ENCODE measurements at places on chromosomes 1 and 21.
A peak's percentile ranks its signal among the peaks of the same experiment; 100 is the strongest.

DNA sequence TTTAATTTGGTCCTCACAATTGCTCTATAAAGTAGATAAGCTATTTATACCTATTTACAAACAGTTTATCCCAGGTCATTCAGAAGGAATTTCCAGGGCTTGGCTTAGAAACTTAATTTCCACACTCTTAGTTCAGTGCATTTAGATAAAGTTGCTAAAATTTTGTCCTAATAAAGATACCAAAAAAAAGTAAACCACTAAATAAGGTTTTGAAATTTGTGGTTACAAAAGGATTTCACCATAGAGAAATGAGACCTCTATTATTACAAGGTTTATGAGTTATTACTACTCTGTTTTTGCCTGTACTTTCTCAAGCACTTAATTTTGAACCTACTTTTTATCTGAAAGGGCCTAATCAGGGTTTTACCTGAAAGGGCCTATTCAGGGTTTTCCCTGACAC, 22.4 kb downstream of the PTPN22 start:
- DNase-seq, result no peak

- DNase-seq, result no peak
Observed at GRCh38 chr1:178011465-178011828, 41.6 kb upstream of the SEC16B start.

GRCh38 chr1:223748773-223749733, 36.7 kb downstream of the CAPN2 start:
- DNase-seq, result peak; percentile 48

DNA sequence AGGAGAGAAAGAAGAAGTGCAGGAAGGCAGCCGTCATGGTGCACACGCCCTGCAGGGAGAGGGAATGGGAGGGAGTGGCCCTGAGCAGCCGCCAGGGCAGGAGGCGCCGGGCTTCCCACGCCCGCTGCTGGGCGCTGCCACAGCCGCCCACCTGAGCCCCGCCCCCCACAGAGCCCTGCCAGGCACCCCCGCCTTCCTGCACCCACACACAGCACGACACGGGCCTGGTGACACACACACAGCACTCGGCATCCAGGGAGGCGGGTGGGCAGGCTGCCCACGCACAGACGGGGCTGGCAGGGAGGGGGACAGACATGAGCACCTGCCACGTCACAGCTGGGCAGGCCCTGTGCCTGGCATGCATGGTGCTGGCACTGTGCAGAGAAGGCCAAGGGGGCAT, 27.5 kb downstream of the ADGRB2 start:
- peak; percentile 65 for DNase-seq

DNA sequence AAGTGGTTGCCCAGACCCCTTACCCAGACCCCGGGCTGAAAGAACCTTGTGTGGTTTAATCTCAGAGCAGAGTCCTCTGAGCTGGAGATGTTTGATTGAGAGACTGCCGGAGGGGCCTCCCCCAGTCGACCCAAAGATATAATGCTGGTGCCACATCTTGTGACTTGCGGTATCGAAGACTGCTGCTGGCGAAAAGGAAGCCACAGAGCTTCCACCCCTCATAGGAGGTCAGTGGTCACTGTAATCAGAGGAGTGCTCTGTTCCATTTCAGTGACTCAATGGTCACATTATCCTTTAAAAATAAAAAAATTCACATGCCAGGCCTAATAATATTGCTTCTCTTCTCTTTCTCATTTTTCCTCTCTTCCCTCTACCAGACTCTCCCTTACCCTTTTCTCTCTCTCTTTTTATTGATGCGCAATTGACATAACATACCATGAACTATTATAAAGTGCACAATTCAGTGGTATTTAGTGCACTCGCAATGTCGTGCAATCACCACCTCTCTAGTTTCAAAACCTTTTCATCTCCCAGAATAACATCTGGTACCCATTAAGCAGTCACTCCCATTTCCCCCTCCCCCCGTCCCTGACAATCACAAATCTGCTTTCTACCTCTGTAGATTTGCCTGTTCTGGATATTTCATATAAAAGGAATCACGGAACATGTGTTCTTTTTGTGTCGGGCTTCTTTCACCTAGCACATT, 52.6 kb upstream of the LYST start:
- DNase-seq, result no peak

DNA sequence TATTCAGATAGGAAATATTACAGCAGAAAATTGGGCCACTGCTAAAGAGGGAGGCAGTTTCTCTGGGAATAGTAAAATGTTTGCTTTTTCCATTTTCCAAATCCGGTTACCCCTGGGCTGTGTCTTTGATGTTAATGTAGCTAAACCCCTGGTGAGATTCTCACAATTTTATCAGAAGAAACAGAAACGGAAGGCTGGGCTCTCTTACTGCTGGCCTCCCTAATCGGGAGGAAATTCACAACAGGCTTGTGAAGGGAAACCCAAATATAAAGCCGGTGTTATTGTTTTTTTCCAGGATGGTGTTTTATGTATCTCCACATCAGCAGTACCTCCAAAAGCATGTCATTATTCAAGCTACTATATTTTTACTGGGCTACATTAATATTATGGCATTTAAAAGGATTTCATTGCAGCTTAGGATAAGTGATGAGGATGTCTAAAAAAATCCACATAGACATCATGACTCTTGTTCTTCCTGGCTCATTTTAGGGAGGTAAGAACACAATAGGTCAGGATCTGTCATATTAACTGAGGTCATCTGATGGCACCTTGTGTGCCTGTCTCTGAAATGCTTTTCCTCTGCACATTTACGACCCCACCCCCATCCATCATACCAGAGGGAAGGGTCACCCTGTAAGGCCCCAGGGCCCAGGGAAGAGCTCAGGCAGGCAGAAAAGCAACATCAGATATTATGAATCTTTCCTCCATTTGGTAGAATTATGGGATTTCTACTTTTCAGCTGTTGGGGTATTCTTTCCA, 158.7 kb downstream of the DSCAM start:
- DNase-seq, result no peak

- DNase-seq, result no peak
Observed at GRCh38 chr21:31088474-31088751, 50.1 kb upstream of the KRTAP19-8 start.

DNA sequence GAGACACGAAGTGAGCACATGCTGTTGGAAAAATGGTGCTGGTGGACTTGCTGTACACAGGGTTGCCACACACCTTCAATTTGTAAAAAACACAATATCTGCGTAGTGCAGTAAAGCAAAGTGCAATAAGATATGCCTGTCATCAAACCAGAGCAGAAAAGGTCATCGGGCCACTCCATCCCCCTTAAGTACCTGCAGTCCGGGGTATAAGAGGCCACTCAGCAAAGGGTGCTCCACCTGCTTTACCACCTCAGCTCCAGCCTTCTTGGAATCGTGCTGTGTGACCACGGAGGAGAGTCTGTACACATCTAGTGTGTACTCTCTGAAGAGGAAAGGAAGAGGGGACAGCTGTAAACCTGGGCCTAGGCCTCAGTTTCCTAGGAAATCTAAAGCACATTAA, 10.9 kb downstream of the YARS1 start:
- no peak for DNase-seq

DNA sequence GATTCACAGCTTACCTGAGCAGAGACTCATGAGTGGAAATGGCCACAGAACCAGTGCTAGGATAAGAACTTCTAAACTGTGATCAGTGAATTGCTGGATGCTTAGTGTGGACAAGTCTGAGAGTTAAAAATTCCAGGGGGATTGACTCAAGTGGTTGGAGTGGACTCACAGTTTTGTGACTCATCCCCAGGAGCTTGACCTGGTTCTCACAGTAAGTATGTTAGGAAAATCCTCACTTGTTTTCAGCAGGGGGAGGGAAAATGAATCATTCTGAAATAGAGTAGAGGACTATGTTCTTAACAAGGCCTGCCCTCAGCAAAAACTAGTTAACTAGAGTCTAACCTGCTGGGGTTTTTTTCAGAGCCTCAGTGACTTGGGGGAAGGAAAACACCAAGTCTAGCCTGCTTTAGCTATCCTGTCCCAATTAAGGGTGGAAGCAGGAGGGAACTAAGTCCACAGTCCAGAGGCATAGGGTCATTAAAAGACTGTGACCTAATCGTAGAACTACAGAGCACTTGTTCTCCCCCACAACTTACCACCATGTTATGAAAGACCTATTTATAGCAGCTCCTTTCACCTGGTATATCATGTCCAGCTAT, 6.1 kb upstream of the CDC73 start:
- DNase-seq, result no peak

GRCh38 chr1:5758000-5758858, 234.0 kb downstream of the NPHP4 start:
- no peak for DNase-seq

DNA sequence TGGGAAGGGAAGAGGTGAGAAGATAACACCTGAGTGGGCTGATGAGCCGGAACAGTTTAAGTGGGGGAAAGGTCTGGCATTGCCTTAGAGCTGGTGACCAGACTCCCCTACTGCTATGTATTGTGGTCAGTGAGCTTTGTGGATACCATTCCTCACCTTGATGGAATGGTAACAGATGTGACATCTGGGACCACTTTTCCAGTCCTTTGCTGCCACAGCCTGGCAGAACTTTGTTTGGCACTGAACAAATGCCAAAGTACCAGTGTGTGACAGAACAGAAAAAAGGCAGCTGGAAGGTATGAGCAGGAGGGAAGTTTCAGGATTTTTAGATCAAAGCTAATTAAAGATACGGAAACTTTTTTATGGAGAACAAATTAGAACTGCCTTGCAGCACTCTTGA, 6.2 kb downstream of the MED8 start:
- no peak for DNase-seq

DNA sequence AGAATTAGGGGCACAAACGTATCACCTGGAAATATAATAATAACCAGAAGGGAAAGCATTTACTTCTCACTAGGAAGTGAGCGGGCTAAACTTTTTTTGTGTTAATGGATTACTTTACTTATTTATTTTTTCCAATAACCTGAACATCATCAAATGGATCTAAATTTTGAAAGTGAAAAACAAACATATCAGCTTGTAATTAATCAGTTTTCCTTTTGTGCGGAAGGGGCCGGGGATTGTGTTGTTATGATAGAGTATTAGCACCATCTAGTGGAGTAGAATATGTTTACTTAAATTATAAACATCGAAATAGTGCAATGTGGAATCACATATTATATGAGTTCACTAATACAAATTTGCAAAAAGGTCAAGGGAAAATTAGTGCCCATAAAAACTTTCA, 9.0 kb downstream of the CFH start:
- DNase-seq, result no peak

DNA sequence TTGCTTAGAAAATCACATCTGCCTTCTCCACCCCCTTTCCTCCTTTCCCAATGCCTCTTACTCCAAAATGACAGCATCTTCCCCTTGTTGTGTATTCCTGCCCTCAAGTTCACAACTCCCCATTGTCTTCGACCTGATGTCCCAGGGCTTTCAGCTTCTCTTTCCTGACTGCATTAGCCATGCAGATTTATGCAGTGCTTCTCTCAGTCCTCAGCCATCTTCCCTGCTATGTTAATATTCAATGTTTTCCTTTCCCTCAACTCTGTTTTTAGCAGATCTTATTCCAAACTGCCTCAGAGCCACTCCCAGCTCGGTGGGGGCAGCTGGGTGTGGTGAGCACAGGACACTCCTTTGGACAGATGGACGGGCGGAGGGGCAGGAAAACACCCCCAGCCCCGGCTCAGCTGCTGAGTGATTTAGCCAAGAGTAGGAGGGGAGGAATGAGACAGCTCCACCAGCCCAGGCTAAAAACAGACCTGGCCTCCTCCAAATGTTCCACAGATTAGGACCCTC, 71.0 kb downstream of the CD2 start:
- DNase-seq, result peak; percentile 43

- no peak for DNase-seq
Observed at GRCh38 chr21:43306911-43307676, 119.8 kb downstream of the SIK1 start.

Measured in dorsolateral prefrontal cortex (tissue), 122 donors.